Left forelimb (tissue), 1 donor: ENCODE measurements at places on chromosomes 2 and 18.

DNA sequence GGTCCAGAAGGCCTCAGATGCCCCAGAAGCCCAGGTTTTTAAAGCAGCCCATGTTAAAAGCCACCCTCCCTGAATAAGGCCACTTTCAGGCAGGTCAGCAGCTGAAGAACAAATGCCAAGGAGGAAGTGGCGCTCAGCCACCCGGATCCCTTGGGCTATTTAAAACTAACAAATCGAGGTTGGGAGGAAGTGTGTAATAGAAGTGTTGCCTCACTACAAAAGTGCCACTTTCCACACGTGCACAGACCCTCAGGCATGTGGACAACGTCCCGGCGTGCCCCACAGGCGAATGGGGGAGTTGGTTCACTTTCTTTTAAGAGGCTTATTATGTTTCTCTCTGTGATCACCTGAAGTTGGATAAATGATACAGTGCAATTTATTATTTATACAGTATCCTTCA lies 173.8 kb upstream of the SALL3 start:
- no peak for DNase-seq

DNA sequence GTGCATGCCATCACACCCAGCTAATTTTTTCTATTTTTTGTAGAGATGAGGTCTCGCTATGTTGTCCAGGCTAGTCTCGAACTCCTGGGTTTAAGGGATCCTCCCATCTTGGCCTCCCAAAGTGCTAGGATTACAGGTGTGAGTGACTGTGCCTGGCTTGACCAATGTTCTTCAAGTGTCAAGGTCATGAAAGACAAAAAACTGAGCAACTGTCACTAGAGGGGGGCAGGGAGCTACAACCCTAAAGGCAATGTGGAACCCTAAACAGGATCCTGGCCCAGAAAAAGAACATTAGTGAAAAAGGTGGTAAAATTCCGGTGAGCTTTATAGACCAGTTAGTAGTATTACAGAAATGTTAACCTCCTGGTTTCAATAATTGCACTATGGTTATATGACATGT lies 7.3 kb downstream of the MYO5B start:
- no peak for DNase-seq

GRCh38 chr2:56102866-56103265 lies 80.9 kb upstream of the CCDC85A start:
- DNase-seq: no peak

DNA sequence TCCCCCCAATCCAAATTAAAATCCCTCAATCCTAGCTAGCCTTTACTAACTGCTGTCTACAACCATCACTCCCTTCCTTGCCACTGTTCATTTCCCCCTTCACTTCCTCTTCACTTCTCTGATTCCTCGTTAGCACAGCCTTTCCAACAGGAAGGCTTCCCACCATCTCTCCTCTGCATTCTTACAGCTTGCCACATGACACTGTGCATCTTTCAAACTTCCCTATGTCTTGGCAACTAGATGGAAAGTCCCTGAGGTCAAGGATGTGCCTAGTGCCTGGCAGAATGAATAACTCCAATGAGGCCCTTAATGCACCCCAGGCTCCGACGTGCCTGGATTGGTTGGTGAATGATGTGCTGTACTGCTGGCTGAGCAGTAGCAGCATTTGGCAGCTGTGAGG lies 15.2 kb downstream of the SAP130 start:
- DNase-seq: no peak

GRCh38 chr2:24169023-24169422 lies 5.8 kb upstream of the FAM228A start:
- DNase-seq: no peak
